ENCODE measurements at places on chromosomes 2 and 18. TPM values are rescaled to one million over a fixed set of nuclear protein-coding genes. Genes with fewer than 3 reads are reported as not detected.

UGT1A4 gene
- not detected for total RNA-seq

PDCD1 gene
- total RNA-seq: not detected

KLHL41 gene
- total RNA-seq: 0.72 TPM

C1GALT1C1L gene
- 0.20 TPM for total RNA-seq

IL1F10 gene
- total RNA-seq: not detected

CNDP1 gene
- total RNA-seq: not detected

MOB4 gene
- total RNA-seq: 28.2 TPM
